Stimulated activated CD8-positive, alpha-beta memory T cell treated with anti-CD3 and anti-CD28 coated beads, Interleukin-15, amount 100 ng/mL, for 24 hours (primary cell): ENCODE measurements at places on chromosomes 11 and 22.

DNA sequence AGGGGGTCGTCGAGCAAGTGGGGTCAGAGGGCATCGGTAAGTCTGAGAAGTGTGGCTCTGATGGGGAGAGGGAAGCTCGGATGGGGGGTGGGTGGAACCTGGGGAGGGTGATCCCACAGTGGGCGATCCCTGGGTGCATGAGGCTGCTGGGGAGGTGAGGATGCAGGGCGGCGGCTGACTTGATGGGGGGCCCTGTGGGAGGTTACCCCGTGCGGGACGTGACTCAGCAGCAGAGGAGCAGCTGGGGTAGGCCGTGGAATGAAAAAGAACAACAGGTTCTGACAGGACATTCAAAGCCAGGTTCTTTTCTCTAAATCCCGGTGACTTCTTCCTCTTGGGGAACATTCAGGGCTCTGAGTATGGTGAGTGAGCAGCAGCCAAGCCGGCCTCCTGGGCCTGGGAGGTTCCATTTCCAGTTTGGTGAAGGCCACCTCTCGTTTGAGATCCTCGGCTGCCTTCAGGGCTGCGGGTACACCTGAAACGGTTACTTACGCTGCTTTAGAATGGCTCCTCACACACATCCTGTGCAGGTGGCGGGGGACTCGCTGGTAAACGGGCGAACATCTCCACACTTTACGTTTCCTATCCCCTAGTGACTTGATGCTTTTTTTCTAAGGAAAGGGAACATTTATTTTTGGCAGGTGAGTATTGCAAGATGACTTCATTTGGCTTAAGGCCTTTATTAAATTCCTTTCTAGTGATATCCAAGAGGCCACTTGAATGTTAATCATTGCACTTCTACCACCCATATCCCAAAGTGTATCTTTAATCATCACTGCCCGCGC, 278.2 kb downstream of the TBC1D22A start:
- no peak for DNase-seq

DNA sequence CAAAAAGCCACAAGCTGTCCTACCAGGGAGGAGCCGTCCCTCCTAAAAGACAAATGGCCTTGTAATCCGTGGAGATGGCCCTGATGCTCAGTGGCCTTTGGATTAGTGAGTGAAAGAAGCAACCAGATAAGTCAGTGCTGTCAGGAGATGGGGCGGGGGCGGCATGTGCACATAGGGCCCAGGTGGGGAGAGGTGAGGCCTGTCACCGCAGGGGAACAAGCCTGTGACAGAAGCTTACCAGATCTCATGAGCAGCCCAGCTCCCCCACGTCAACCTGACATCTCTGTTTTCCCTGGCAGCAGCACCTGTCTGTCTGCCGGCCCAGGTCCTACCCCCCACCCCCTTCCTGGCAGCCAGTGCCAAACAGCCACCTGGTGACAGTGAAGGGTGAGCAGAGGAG, 162.6 kb downstream of the BUD13 start:
- no peak for DNase-seq

- no peak for DNase-seq
Observed at GRCh38 chr11:2077061-2077802, 62.0 kb downstream of the IGF2 start.

DNA sequence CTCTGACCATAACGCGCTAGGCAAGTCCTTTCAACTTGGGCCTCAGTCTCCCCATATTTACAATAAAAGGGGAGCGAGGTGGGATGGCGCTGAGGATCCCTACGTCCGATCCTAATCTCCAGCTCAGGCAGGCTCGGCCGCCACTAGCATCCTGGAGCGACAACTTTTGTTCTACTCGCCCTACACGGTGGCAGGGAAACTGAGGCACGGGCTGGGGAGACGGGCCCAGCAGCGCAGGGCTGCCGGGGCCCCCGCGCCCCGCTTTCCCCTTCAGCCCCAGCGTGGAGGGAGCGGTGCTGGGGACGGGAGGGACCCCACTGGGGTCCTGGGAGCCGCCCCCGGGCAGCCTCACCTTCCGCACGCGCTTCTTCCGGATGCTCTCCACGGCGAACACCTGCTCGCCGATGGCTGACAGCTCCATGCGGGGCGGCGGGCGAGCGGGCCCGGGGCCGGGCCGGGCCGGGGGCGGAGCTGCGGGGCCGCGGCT, 413 bp downstream of the CBX7 start:
- DNase-seq = no peak

GRCh38 chr22:47593911-47594311, 831.5 kb downstream of the TBC1D22A start:
- DNase-seq = no peak

DNA sequence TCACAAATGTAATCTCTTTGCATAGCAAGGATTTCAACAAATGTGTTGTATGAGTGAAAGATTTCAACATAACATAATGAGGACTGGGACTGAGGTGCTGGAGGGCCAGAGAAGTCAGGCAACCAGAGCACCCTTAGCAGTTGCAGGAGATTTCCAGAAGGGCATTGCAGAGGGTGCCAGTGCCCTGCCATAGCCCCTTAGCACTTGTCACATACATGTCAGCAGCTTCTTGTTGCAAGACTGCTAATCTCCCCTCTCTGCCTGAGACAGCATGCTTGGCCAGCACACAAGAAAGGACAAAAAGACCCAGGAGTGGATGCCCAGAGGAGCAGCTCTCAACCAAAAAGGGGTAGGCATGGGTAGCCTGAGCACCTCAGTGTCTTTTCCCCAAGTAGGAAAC, 43.2 kb downstream of the BBOX1 start:
- DNase-seq = no peak

GRCh38 chr11:12808519-12808918, 134.3 kb downstream of the TEAD1 start:
- no peak for DNase-seq

DNA sequence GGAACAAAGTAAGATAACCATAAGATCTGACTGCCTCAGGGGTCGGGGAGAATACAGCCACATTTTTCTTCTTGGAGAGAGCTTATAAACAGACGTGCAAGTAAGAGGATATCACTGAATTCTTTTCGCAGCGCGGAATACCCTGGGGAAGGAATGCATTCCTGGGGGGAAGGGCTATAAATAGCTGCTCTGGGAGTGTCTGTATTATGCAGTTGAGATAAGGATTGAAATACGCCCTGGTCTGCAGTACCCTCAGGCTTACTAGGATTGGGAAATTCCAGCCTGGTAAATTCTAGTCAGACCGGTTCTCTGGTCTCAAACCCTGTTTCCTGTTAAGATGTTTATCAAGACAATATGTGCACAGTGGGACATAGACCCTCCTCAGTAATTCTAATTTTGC, 1491.7 kb upstream of the RAG2 start:
- DNase-seq = no peak

GRCh38 chr22:26597480-26597879, 7.5 kb upstream of the TPST2 start:
- DNase-seq = no peak

DNA sequence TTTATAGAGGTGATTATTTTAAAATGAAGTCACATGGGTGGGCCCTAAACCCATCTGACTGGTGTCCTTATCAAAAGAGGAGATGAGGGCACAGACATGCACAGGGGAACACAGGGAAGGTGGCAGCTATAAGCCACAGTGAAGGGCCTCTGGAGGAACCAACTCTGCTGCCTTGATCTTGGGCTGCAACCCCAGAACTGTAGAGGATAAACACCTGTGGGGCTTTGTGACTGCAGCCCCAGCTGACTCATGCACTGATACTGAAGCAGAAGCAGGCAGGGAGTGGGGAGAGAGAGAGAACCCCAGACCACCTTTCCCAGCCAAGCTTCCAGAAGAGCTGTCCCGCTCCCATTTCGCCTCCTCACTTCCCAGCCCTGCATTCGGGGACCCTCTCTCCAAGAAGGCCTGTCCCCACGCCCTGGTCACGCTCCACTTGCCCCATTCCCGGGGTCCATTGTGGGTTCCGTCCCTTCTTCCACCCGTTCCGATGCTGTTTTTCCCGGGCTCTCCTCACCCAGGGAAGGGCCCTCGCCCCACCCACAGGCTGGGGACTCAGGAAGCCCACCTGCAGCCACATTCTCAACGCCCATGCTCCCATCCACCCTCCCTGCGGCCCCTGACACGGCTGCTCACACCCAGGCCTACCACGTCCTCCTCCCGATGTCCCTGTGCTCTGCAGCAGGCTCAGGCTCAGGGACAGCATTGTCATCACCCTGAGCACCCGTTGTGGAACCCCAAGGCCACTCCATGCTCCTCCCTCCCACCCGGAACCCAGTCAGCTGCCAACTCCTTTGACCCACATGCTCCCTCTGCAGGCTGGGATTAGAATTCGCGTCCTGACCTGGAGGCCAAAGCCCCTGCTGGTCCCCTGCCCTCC, 90.8 kb upstream of the SHANK2 start:
- DNase-seq = no peak

- DNase-seq = no peak
Observed at GRCh38 chr11:129655247-129655832, 160.3 kb upstream of the TMEM45B start.

DNA sequence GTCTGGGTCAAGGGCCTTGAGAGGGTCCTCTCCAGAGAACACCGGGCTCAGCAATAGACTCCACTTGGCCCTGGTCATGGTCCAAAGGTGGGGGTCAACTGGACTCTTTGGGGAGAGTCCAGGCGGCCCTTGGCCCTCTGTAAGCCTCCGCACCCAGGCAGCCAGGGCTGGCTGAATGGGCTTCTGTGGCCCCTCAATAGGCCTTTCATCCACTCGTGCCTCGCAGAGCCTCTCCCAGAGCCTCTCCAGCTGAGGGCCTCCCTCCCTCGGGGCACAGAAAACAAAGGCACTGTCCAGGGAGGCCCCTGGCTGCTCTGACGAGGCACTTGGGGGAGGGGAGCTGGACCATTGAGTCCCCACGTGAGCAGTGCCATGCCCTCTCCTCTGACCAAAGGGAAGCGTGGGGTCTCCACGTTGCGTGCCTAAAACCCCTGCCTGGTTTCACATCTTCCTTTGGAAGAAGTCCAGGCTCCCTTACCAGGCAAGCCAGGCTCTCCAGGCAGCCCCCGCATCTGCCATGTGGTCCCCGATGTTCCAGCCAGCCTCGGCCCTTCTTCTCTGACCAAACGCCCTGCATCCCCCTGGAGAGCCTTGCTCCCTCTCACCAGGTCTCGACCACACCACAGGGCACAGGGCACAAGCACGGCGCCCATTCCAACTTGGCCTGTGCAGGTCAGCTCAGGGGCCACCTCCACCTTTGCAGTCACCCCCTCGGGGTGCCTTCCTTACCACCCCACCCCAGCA, 15.5 kb downstream of the KIAA0930 start:
- no peak for DNase-seq

GRCh38 chr11:32396331-32396730, 39.0 kb downstream of the WT1 start:
- no peak for DNase-seq

DNA sequence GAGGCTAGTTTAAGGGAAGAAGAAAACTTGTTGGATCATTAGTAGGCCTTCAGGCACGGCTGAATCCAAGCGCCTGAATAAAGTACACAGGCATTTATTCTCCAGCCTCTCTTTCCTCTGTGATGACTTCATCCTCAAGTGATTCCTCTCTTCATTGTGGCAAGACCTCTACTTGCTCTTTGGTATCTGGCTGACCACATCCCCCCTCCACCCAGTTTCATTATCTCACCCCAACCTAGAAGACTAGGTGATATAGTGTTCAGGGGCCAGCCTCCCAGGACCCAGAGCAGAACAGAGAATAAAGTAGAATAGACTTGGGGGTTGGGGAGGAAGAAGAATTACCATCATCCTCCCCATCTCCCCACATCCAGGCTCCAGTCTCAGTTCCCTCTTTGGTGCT, 189.3 kb downstream of the MIAT start:
- DNase-seq = no peak

DNA sequence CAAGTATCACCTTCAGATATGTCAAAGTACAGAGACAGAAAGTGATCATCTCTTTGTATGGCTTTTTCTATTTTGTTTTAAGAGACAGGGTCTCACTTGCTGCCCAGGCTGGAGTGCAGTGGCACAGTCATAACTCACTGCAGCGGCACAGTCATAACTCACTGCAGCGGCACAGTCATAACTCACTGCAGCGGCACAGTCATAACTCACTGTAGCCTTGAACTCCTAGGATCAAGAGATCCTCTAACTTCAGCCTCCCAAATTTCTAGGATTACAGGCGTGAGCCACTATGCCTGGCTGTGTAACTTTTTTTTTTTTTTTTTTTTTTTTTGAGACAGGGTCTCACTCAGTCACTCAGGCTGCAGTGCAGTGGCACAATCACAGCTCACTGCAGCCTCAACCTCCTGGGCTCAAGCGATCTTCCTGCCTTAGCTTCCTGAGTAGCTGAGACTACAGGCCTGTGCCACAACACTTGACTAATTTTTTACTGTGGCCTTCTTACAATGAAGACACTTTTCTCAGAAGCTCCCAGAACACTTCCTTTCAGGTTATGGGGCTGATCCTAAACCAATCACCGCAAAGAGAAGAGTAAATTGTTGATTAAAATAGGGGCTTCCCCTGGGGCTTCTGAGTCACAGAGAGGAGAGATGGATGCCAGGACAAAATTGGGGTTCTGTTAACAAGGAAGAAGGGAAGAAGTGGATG, 9.0 kb upstream of the HIKESHI start:
- no peak for DNase-seq

DNA sequence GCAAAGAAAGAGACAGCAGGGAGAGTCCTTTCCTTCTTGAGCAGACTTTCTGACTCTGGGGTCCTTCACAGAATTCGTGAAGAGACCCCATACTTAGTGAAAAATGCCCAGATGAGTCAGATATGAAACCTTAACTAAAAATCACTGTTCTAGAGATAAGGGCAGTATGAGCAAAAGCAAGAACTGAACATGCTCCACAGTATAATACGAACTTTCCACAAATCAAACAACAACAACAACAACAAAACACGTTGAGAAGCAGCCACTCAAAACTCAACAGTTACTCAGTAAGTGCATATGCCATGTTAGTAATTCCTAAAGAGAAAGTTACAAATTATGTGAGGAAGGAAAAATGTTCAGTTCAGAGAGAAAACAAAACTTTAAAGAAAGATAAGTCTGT, 44.3 kb downstream of the PITPNB start:
- no peak for DNase-seq

DNA sequence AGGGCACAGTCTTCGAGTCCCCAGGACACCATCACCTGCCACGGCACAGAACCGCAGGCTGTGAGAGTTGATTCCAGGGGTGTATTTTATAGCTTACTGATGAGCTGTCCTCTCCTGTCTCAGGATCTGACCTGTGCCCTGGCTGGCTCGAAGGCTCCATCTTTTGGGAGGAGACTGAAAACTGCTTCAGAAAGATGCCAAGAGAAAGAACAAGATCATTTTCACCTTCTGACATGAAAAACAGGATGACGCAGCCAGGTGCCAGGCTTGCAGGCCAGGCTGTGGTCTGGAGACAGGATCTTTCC, 2.2 kb downstream of the MRGPRD start:
- DNase-seq = no peak
